ENCODE measurements at places on chromosomes 11 and 22. TPM values are rescaled to one million over a fixed set of nuclear protein-coding genes. Genes with fewer than 3 reads are reported as not detected.

CSNK2A3 gene
- 2.6 TPM for total RNA-seq

POU2AF1 gene
- 0.18 TPM for total RNA-seq

TRAF6 gene
- 10.9 TPM for total RNA-seq

CNTF gene
- total RNA-seq: 3.0 TPM

PANX2 gene
- total RNA-seq: 0.77 TPM

C11orf16 gene
- total RNA-seq: 0.15 TPM

TMEM25 gene
- total RNA-seq: 6.7 TPM

TSPAN18 gene
- total RNA-seq: 21.3 TPM

CPT1A gene
- 153 TPM for total RNA-seq

SAA4 gene
- total RNA-seq: not detected

HDHD5 gene
- total RNA-seq: 37.2 TPM

OR5I1 gene
- not detected for total RNA-seq

DNA sequence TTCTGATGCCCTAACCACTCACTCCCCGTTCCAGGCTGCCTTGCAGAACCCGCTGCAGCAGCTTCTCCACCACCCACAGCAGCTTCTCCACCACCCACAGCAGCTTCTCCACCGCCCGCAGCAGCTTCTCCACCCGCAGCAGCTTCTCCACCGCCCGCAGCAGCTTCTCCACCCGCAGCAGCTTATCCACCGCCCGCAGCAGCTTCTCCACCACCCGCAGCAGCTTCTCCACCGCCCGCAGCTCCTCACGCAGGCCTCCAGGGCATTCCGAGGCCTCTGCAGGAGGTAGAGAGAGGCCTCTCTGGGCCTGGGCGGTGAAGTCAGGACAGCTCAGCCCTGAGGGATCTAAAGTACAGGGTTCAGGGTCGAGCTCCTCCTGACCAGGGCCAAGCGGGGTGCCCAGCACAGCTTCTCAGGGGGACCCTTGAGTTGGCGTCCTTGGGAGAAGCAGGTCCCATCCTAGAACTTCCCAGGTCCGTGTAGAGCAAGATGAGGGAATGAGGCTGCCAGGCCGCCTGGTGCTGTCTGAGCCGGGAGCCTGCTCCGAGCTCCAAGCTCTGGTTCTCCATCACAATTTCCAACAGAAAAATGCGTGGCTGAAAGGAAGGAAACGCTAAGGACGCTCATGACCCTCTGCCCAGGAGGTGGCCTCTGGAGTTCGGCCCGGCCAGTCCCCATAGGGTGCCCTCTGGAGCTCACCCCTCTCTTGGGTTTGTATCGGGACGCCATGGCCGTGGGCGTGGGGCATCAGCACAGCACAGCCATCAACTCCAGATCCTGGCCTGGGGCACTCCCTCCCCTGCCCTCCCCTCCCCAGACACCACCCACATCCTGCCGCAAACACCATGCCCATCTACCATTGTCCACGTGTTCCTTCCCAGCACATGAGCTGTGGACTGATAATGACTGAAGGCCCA, 528.6 kb downstream of the BRD1 start:
- no peak for DNase-seq

DNA sequence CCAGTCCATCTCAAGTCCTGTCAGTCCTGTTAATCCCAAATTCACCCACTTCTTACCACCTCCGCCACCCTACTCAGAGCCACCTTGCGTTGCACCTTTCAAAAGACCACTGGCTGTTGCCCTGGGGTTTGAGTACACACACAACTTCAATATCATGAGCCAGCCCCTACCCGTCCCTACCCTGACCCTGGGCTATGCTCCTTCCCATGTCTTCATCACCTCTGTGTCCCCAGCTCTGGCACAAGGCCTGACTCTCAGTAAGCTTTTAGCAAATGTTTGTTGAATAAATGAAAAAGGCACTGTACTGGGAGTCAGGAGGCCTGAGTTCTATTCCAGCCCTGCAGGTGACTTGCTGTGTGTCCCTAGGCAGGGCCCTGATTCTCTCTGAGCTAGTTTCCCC, 26.5 kb downstream of the OTOG start:
- no peak for DNase-seq

DNA sequence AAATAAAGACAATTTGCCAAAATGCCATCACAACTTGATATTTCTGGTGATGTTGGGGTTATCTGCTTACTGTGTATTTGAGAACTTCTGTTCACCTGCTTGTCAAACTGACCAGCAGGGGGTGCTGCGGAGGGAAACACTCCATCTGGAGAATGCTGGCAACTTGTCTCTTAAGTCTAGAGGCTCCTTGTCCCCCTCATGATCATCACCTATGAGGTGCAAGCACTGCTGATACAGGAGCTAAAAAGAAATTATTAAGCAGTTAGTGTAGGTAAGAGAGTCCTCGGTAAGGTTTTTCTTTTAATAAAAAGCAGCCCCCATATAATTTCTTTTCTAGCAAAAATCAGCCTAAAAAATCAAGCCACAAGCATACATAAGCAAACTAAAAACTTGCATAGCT, 32.7 kb upstream of the GLYATL1B start:
- peak; percentile 10 for DNase-seq

GRCh38 chr22:45399712-45400445, 13.5 kb downstream of the SMC1B start:
- no peak for DNase-seq

GRCh38 chr22:42613872-42614301, 796 bp downstream of the POLDIP3 start:
- DNase-seq: no peak

GRCh38 chr11:74543991-74544390, 48.4 kb upstream of the POLD3 start:
- no peak for DNase-seq

DNA sequence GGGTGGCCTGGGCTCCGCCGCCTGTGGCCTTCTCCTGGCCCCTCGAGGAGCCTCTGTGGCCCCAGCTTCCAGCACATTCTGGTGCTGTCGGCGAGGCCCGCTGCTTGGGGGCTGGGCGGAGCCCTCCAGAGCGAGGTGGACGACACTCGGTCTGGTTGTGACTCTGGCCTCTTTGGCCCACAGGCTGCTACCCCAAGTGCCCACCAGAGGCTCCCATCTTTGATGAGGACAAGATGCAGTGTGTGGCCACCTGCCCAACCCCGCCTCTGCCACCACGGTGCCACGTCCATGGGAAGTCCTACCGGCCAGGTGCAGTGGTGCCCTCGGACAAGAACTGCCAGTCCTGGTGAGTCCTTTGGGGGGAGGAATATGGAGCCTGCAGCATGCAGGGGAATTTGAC, 22.4 kb downstream of the MUC5AC start:
- DNase-seq: no peak

- DNase-seq: no peak
These were observed 77.4 kb downstream of the RELT start for GRCh38 chr11:73453562-73453961.

DNA sequence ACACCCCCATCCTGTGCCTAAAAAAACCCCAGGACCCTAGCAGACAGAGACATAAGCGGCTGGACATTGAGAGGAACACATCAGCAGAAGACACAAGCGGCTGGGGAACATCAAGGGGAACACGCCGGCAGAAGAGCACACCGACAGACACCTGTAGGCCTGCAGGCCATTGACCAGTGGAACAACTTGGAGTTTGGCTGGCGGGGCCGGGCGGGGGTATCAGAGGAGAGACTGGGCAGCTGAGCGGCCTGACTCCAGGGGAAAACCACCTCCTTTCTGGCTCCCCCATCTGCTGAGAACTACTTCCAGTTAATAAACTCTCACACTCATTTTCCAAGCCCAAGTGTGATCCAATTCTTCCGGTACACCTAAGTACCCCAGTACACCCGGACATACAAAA, 264.7 kb upstream of the ISX start:
- DNase-seq: no peak

GRCh38 chr11:12832480-12833224, 158.4 kb downstream of the TEAD1 start:
- DNase-seq: no peak

GRCh38 chr22:28903080-28903479, 19.7 kb downstream of the ZNRF3 start:
- DNase-seq: no peak

DNA sequence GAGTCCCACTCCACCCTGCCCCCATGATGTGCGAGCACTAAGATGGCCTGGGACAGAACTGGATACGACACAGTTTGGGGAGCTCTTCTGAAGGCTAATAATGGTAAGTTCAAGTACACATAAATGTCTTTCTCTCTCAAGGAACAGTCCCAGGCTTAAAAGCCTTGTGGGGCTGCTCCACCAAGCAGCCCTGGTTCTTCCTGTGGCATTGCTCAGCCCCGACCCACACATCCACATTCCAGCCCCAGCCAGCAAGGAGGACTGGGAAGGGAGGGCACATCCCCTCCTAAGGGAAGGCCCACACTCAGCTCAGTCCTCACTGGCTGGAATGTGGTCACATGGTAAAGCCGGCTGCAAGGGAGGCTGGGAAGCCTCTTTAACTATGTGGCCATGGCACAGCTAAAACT, 13.3 kb upstream of the MB start:
- DNase-seq: no peak

DNA sequence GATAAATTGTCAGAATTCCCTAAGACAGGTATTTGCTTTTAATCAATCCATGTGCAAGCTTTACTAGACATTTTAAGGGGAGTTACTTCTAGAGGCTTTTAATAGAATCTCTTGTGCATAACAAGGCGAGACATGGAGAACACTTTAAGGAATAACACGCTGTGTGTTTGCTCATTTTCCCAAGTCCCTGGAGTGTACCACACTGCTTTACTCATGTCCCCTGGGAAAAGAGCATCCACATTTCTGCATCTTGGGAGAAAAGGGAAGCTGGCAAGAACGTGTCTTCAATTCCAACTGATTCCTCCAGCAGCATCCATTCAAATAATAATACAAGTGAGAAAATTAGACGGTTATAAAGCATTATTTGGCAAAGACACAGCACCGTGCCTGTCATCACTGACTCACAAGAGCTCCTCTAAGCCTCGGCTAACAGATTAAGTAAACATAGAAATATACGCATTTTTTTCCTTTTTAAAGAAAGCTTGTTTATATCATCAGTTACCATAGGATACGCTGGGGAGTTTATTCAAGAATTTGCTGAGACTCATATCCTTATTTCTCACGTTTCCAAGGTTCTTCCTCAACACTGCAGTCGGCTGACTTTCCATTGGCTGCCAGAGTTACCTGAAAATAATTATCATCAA, 121.5 kb downstream of the CD44 start:
- DNase-seq: no peak

DNA sequence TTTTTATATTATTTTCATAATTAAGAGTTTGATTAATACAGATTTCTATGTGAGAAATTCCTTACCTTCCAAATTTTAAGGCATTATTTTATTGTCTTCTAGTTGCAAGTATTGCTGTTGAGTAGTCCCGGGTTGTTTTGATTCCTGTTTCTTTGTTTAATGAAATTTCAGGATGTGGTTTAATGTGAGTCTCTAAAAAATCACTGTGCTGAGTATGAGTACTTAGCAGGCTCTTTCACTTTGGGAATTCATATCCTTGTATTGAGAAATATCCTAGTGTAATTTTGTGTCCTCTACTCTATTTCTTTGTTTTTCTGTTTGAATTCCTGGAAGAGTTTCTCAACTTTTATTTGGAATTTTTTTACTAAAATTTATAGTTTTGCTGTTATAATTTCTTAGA, 113.2 kb downstream of the TMEM135 start:
- no peak for DNase-seq

GRCh38 chr11:61747967-61748285, 4.5 kb upstream of the MYRF start:
- no peak for DNase-seq

DNA sequence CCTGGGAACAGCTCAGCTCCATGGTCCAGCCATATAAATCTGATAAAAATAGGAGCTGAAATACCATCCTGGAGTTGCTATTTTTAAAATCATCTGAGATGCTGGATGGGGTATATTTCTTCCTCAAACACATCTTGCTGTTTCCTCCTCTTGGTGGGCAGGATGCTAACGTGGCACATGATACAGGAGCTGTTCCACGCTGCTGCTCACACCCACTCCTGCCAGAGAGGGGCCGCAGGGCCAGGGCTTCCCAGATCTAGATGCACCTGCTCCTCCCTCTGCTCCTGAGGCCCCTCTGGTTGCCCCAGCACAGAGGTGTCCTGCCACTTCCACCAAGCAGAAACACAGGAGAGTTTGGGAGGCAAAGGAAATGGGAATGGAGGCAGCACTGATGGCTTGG, 3.3 kb upstream of the ST3GAL4 start:
- DNase-seq: no peak

DNA sequence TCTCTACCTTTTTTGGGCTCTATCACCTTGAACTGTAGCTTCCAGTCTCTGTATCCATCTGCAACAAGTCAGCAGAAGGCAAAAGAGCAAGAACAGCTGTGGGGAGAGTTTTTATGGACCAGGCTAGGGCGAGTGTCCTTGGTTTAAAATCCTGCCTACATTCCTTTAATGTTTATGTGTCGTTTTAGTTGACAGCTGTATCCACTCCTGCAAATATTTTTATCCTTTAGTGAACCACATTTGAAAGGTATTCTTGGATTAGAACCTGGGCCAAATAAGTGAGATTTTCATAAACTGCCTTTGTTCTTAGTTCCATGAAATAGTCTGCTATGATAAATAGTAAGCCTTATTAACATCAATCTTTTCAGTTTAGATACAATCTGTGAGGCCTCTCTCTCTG, 712.2 kb downstream of the ETS1 start:
- DNase-seq: no peak

- no peak for DNase-seq
These were observed 4.5 kb downstream of the SHISA8 start for GRCh38 chr22:41910050-41911000.

DNA sequence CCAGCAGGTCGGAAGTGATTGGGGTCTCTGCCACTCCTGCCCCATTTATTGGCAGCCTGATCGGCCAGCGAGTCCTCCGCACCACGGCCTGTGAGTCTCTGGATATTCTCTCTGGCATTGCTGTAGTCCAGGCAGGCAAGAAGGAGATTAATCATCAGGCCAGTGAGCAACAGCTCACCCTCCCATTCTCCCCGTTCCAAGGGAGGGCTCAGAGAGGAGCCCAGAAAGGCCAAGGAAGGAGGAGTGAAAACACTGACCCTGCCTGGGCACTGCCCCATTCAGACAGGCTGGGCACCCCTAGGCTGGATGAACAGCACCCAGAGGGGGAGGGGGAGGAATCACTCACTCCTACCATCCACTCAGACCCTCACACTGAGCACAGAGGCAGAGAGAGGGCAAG, 3.1 kb downstream of the SAA2 start:
- DNase-seq: no peak

DNA sequence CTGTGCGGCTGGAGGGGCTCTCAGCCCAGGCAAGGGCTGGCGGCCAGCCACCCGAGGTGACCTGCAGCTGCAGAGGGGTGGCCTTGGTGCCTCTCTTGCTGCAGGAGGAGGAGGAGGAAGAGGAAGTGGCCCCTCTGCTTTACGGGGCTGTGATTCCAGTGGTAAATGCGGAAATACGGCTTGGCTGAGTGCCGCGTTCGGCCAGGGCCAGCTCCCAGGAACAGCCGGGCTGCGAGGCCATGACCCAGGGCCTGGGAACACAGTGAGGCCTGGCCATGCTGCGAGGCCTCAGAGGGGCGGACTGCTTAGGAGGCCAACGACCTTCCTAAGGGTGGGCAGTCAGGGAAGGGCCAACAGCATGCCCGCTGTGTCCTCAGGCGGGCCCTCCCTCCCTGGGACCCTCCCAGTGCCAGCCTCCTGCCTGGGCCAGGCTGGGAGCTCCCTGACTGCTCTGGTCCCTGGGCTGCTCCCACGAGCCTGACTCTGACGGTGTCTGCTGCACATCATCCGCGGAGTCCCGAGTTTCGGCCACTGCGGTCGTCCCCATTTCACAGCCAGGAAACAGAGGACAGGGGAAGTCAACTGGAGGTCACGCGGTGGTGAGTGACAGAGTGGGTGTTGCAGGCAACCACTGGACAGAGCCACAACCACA, 20.8 kb upstream of the PPARA start:
- no peak for DNase-seq

- DNase-seq: no peak
These were observed 14.6 kb upstream of the IGLL5 start for GRCh38 chr22:22872722-22873708.

GRCh38 chr11:83235825-83236224, 42.3 kb downstream of the ANKRD42 start:
- DNase-seq: no peak
